Stimulated activated CD8-positive, alpha-beta memory T cell treated with anti-CD3 and anti-CD28 coated beads, Interleukin-7, amount 100 ng/mL, for 1 hour (primary cell): ENCODE measurements at places on chromosomes 5 and 9.

DNA sequence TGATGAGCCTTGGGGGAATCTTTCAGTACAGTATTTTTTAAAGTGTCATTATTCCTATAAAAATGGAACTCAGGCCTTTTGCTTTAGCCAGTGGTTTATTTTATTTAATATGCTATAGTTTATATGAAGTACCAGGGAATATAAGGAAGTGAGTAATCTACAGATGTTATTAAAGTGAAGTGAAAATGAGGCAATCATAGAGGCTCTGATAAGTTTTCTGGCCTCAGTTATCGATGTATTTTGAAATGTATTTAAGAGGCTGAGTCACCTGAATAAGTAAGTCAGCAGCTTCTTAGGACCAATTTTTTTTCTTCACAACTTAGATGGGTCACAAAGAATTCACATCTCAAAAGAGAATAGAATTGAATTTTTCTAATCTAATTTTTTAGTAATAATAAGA, 829.0 kb downstream of the DNAH5 start:
- DNase-seq = no peak

DNA sequence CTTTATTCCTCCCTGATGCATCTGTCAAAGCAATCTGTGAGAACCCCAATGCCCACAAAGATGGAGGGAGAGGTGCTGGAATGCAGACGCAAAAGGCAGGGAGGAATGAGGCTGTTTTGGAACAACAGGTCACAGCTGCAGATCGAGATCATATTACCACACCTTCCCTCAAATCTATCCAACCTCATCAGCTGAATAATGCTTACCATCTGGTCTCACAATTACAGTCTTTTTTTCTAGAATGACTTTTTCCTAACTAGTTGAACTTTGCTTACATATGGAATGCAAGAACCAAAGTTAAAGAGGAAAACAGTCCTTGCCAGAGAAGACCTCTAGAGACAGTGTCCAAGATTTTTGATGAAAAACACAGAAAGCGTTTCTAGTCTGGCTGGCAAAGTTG, 158.1 kb downstream of the LPAR1 start:
- DNase-seq = no peak

DNA sequence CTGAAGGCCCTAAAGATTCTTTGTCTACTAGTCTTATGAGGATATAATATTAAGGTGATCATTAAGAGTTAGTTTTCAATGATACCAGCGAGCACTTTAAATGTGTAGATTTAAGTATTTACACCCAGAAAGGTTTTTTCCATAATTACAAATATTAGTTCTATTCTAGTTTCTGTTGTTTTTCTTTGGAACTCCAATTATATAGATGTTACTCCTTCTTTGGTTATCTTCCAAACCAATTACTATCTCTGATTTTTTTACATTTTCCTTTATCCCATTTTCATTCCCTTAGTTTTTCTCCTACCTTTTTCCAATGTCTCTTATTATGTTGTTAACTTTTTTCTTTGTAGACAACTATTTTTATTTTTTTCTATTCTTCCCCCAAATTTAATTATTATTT, 355.1 kb downstream of the KCNN2 start:
- no peak for DNase-seq

DNA sequence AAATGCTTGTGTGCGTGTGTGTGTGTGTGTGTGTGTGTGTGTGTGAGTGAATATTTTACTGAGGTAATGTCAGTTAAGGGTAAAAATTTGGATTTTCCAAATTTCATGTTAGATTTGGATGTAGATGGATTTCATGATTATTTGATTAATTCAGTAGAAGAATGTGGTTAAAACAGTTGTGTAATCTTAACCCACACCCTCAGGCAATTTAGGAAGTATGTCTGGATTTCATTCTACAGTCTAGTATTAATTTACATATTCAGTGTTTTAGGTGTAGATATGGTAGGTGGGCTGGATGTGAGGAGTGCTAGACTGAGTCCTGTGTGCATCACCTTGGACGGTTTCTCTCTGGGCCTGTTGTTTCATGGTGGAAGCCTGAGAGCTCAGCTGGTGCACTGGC, 99.1 kb upstream of the CKMT2 start:
- DNase-seq = no peak

- no peak for DNase-seq
These were observed 69.3 kb downstream of the HSD17B3 start for GRCh38 chr9:96232539-96233241.

GRCh38 chr5:39014561-39014960, 59.6 kb downstream of the RICTOR start:
- no peak for DNase-seq

GRCh38 chr9:89036383-89036782, 45.1 kb downstream of the S1PR3 start:
- DNase-seq = no peak

- no peak for DNase-seq
These were observed 293.0 kb downstream of the SEC61B start for GRCh38 chr9:99515093-99515492.

DNA sequence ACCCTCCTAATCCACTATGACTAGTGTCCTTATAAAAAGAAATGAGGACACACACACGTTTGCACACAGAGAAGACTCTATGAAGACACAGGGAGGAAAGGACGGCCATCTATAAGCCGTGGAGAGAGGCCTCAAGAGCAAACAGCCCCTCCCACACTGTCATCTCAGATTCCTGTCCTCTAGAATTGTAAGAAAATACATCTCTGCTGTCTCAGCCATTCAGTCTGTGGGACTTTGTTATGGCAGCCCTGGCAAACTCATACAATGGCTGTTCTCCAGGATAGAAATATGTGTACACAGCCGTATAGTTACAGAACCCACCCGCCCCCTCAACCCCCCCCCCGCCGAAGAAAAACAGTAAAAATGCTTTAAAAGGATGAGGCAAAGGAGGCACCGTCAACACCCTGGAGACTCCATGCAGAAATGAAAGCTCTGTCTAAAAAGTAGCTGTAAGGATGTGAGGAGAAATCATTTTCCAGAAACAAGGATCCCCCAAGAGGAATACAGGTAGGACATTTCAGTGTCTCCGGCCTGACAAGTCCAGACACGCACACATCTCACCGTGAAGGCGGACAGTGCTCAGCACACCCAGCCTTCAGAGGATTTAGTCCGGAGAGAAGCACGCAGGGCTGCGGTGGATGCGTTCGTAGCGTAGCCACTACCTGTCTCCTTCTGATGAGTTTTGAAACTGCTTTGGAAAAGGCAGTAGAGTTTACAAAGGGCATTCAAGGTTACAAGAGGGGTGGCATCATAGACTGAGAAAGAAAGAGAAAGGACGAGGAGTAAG, 110.8 kb upstream of the ERCC6L2 start:
- no peak for DNase-seq

DNA sequence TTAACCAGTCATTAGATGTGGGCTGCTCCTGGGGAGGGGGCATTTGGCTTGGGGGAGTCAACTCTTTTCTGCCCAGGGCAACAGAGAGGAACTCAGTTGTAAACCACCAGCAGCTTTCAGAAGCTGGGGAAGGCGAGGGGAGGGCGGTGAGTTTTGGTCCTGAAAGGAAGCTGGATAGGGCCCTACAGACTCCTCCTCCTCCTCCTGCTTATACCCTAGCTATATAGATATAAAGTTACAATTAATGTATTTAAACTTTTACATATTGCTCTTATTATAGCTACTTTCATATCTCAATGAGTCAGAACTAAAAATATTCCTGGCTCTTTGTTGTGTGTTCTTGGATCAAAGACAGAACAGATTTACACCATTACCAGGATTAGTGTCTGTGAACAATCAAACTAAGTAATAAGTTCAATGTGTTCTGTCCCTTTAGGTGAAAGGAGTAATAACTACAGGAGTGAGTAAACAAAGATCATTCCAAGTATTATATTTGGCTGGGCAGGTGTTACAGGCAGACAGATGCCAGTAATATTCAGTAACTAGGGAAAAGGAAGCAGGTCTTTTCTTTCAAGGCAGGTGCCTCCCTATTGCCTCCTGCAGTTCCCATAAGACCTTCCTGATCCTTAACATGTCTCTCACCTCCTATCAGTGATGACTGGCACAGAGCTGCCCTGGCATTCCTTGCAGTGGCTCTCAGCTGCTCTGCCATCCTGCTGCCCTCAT, 20.5 kb upstream of the VPS13A start:
- no peak for DNase-seq

DNA sequence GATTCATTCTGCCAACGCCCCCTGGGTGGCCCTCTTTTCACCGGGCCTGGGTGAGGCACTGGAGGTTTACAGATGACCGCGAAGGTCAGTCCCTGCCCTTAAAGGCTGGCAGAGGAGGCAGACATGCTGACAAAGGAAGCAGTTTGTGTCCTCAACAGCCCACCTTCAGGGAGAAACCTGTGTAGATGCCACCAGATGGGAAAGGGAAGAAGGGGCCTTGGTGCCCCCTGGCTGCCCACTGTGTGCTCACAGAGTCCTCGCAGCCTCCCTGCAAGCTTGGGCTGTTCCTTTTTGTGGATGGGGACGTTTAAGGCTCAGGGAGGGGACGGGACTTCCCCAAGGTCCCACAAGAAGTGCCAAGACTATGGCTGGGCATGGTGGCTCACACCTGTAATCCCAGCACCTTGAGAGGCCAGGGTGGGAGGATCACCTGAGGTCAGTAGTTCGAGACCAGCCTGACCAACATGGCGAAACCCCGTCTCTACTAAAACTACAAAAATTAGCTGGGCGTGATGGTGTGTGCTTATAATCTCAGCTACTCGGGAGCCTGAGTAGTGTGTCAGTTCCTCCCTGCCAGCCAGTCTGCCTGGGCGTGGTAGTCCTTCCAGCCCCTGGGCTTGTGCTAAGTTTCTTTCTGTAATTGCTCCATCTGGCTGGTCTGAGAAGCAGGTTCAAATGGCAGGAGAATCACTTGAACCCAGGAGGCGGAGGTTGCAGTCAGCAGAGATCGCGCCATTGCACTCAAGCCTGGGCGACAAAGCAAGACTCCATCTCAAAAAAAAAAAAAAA, 36.2 kb downstream of the NEK6 start:
- no peak for DNase-seq

- no peak for DNase-seq
These were observed 2.7 kb downstream of the MTRR start for GRCh38 chr5:7871653-7872052.

DNA sequence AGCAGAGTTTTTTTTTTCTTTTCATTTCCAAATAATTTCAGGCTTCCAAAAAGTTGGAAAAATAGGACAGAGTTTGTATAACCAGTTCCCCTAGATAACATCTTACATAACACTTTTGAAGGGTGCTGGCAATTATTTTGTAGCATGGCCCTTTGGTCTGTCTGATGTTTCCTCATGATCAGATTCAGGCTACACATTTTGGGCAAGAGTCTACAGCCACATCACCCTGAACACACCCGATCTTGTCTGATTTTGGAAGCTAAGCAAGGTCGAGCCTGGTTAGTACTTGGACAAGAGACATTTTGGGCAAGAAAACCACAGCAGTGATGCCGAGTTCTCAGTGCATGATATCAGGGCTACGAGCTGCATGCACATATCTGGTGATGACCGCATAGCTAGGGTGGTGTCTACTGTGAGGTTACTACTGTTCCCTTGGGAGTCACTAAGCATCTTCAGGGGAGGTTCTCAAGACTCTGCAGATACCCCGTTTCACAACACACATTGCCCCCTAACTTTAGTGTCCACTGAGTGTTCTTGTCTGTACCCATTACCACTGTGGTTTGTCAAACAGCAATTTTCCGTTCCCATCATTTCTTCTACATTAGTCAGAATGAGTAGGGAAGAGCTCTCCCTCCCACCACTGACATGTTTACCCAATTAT, 86.2 kb downstream of the TTC39B start:
- no peak for DNase-seq

GRCh38 chr5:58545912-58546311, 37.0 kb upstream of the RAB3C start:
- DNase-seq = no peak

- DNase-seq = no peak
These were observed 19.1 kb downstream of the CNTFR start for GRCh38 chr9:34570376-34570775.

GRCh38 chr9:73714294-73714693, 562.6 kb downstream of the ANXA1 start:
- no peak for DNase-seq

- DNase-seq = no peak
These were observed 19.8 kb upstream of the TXNDC8 start for GRCh38 chr9:110357505-110357904.

DNA sequence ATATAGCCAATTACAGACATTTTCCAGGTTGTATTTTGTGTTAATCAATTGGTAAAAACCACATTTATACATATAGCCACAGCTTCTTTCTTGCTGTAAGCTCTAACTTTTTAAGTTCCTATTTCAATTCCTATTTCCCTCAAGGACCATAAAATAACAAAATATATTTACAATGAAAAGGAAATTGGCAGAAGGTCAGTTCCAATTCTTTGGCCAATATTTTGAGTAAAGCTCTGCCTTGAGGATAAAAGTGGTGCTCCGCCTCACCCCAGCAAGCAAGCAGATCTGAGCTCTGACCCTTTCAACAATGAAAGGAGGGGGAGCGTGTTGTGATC, 203.4 kb upstream of the RASEF start:
- DNase-seq = no peak

DNA sequence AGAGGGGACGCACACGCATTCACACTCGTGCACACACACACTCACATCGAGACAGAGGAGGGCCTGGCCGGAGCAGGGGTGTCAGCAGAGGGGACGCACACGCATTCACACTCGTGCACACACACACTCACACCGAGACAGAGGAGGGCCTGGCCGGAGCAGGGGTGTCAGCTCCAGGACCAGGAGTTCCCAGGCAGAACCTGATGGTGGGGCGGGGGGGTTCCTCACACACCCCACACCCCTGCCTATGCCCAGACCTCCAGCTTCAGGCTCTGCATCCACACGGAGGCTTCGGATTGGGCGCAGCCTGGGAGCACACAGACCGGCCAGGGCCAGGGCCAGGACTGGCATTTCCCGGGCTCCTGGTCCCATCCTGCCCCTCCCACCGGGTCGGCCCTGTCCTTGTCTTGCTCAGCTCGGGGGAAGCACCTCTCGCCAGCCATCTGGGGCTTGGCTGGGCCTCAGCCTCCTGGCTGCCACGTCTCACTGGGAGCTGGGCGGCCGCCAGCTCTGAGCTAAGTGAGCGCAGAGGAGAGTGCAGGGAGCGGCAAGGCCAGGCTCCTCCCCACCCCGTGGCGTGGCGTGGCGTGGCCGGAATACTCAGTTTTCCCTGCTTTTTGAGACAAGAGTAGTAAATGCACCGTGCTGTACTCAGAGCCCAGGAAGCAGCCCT, 31.3 kb downstream of the ADAMTS2 start:
- DNase-seq = no peak

DNA sequence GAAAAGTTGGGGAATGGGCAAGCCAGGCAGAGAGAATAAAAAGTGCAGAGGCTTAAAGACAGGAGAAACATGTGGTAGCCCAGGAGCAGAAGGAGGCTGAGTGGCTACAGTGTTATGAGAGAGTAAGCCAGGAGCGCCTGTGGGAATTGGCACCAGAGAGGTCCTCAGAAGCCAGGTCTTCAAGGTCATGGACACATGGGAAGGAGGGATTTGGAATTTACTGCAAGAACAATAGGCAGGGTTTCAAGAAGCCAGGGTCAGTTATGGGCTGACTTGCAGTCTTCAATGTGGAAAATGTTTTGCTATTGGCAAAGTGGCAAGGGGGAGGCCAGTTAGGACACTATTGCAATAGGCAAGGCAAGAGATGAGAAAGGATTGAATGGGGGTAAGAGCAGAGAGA, 29.3 kb downstream of the ERAP1 start:
- no peak for DNase-seq

- DNase-seq = no peak
These were observed 164.4 kb downstream of the DAB2IP start for GRCh38 chr9:121815546-121816448.

- no peak for DNase-seq
These were observed 584 bp upstream of the ARID3C start for GRCh38 chr9:34629491-34629808.
